ENCODE measurements at places on chromosomes 12 and 14. TPM values are rescaled to one million over a fixed set of nuclear protein-coding genes. Genes with fewer than 3 reads are reported as not detected.

FAM90A1 gene
- 0.52 TPM for total RNA-seq

SLC38A4 gene
- total RNA-seq, result 4.7 TPM

DTX3 gene
- total RNA-seq, result 7.8 TPM

KRT82 gene
- not detected for total RNA-seq

PAPLN gene
- total RNA-seq, result 1.6 TPM

OR6C1 gene
- total RNA-seq, result not detected

GNG2 gene
- 25.1 TPM for total RNA-seq

ACSM4 gene
- not detected for total RNA-seq

JPH4 gene
- total RNA-seq, result 1.0 TPM

ATF7IP gene
- 32.9 TPM for total RNA-seq

HELB gene
- total RNA-seq, result 2.6 TPM

GCH1 gene
- 9.9 TPM for total RNA-seq

C12orf42 gene
- total RNA-seq, result 1.0 TPM
